ENCODE measurements at places on chromosomes 6 and 20.

- DNase-seq = no peak
These were observed 2.7 kb downstream of the TOX2 start for GRCh38 chr20:43917380-43917779.

DNA sequence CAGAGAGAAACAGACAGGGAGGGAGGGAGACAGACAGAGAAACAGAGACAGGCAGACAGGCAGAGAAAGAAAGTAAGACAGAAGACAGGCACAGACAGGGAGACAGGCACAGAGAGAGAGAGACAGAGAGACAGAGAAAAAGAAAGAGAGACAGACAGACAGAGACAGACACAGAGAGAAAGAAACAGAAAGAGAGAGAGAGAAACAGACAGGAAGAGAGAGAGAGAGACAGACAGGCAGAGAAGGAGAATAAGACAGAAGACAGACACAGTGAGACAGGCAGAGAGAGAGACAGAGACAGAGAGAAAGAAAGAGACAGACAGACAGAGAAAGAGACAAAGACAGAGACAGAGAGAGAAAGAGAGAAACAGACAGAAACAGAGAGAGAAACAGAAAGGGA is 754.8 kb upstream of the DEFB115 start:
- DNase-seq = no peak

DNA sequence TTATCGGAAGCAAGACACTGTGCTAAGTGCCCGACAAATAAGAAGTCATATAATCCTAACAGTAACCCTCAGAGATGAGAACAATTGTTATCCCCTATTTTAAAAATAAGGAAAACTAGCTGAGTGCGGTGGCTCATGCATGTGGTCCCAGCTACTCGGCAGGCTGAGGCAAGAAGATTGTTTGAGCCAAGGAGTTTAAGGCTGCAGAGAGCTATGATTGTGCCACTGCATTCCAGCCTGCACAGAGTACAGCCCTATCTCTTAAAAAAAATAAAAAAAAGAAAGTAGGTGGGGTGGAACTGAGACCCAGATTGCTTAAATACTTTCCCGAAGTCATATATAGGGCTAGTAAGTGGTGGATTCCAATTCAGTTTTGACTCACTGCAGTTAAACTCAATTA is 84.7 kb downstream of the UST start:
- no peak for DNase-seq

GRCh38 chr6:132390017-132390416 is 11.3 kb downstream of the MOXD1 start:
- DNase-seq = no peak

- DNase-seq = no peak
These were observed 37.4 kb upstream of the TNFAIP3 start for GRCh38 chr6:137829641-137830083.

DNA sequence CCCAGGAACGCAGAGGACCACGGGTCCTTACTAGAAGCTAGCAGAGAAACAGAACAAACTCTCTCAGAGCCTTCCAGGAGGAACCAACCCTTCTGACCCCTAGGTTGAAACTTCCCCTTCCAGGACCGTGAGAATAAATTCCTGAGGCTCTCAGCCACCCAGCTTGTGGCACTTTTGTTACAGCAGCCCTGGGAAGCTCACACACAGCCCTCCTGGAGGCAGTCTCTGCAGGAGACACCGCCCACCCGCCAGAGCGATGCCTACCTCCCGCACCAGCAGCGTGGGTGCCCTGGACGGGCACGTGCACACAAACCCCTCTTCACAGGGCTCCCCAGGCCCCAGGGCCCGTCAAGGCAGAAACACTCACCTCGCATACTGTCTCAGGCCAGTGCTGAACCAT is 4.2 kb downstream of the RNASET2 start:
- DNase-seq = no peak

DNA sequence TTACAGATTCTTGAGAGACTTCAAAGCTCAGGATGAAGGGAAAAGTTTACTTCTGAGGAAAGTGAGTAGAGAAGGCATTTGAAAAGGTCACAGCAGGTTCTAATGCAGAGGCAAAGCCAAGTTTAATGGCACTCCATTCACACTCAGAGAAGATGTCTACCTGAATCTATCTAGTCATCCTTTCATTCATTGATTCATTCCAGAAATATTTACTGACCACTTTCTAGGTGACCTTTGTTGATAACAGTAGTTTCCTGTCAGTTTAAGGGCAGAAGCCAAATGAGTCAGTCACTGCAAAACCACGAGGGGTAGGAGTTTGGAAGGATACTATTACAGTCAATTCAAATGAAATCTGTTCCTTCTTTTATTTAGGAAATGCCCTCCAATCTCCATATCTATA is 30.8 kb downstream of the FBXO5 start:
- DNase-seq = no peak

DNA sequence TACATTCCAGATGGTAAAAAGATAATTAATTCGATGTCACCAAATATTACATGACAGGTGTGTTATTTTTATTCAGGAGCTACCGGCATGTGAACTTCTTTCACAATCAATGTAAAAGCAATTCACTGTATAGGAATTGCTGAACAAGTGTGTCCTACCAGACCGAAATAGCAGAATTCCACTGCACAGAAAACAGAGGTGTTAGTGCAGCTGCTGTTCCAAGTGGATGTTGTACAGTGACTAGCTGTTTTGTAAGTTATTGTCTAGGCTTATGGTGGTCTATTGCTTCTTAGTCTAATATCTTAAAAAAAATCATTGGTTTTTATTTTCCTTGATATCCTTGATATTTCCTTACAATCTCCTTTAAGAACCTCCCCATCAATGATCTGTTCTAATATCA is 107.4 kb downstream of the COL19A1 start:
- DNase-seq = no peak

- no peak for DNase-seq
These were observed 230.9 kb upstream of the SULF2 start for GRCh38 chr20:48015943-48016723.

DNA sequence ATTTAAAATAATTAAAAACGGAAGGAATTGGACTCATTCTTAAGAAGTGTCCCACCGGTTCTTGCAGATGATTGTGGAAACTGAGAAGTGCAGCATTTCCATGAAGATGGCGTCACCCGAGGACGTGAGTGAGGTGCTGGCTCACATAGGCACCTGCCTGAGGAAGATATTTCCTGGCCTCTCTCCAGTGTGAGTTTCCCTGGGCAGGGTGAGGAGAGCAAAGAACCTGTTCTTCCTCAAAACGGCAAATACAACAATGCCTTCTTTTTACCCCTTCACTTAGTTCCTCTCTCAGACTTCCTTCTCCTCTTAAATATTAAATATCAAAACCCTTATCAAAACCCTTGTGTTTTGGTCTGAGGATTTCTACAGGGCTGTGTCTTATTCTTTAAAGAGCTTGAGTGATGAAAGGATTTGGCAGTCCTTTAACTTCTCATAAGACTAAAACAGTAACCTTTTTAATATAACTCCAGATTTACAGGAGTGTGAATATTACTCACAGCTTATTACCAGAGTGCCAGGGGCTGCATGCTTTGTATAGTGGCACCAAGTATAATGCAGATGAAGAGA is 156.3 kb downstream of the CARMIL1 start:
- no peak for DNase-seq

GRCh38 chr6:30744054-30744805 is at the start of gene IER3:
Gene IER3, minus strand, starts transcription at chr6:30744547. Its CDS starts 29 bp downstream, at chr6:30744518.
- peak; percentile 92 for DNase-seq

GRCh38 chr6:141123497-141123896 is 1009.2 kb upstream of the GJE1 start:
- no peak for DNase-seq

- DNase-seq = no peak
These were observed 68.7 kb upstream of the CST7 start for GRCh38 chr20:24880356-24880755.

GRCh38 chr6:38153798-38154345 is 334.3 kb downstream of the ZFAND3 start:
- no peak for DNase-seq

GRCh38 chr6:162922563-162923166 is 194.9 kb downstream of the PACRG start:
- no peak for DNase-seq

GRCh38 chr20:43284486-43284885 is 94.8 kb upstream of the PTPRT start:
- no peak for DNase-seq

DNA sequence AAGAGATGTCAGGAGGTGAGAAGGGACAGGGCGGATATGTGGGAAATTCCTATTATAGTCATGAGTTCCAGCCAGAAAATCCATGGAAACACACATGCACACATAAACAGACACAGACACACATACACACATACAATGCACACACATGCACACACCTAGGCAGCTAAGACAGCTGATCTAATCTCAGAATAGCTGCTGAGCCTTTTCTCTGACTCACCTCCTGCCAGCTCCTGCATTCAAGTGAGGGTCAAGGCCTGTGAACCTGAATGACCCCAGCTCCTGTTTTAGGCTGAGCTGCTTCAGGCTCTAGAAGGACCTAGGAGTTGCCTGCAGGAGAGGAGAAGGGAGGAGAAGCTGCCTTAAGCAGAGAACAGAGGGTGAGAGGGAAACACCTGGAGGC is 21.6 kb upstream of the RAET1L start:
- DNase-seq = no peak
